ENCODE measurements at places on chromosomes 3 and 15. TPM values are rescaled to one million over a fixed set of nuclear protein-coding genes. Genes with fewer than 3 reads are reported as not detected.

PLSCR1 gene
- total RNA-seq, result 81.8 TPM

VEPH1 gene
- total RNA-seq, result under 0.01 TPM

CCNB2 gene
- total RNA-seq, result 0.98 TPM

CCR2 gene
- total RNA-seq, result 1.3 TPM

NUP210 gene
- 15.2 TPM for total RNA-seq

FBXL2 gene
- total RNA-seq, result 24.9 TPM

MYLK gene
- 181 TPM for total RNA-seq

CLEC3B gene
- total RNA-seq, result 18.3 TPM

FRMD4B gene
- total RNA-seq, result 49.5 TPM

KBTBD13 gene
- total RNA-seq, result 0.33 TPM

SAMMSON gene
- total RNA-seq, result not detected

DNA sequence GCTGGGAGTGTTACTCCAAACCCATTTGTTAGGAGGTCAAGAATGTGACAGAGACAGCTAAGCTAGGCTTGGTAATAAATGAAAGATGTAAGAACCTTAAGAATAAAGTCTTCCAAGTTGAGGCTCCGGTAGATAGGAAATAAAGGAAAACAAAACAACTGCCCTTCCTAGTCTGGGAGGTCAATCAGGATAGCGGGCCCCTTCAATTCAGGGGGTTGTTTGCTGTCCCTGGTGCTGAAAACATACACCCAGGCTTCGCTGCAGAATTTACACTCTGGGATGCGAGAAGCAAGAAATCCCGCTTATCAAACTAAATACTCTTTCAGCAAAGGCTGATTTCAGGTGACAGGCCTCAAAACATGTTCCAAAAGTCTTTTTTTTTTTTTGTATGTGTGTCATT, 393.4 kb downstream of the NTRK3 start:
- DNase-seq, result no peak

DNA sequence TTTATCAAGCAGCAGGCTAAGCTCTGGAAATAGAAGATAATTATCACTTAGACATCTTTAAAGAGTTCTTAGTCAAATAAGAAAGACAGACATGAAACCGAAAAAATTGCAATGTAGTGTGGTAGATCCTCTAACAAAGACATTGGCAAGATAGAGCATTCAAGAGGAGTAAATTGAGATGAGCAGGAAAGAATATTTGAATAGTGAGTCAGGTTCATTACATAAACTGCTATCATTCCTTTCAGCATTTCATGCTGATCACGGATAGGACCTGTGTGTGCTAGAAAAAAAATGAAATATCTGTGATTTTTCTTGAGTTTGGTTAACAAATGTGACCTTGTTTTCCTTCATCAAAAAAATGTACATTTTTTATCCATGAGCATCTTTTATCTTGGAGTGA, 460.9 kb downstream of the OTOL1 start:
- no peak for DNase-seq

DNA sequence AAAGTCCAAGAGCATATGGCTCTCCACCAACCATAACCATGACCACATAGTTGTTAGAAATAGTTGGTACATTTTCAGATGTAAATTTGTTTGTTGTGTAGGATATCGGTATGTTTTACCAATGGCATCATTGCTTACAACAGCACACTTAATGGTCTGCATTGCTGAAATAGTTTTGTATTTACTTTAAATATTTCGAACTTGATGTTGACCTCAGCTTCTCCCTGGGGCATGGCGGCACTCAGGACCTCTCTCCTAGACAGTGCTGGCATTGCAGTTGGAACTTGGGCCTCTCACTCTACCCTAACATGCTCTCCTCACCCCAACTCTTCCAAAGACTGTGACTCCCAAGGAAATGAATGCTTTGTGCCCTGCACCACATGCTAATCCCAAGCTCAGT, 5.0 kb downstream of the SLC22A13 start:
- no peak for DNase-seq

- DNase-seq, result no peak
Measured at GRCh38 chr15:101521591-101521990, 32.1 kb upstream of the PCSK6 start.

DNA sequence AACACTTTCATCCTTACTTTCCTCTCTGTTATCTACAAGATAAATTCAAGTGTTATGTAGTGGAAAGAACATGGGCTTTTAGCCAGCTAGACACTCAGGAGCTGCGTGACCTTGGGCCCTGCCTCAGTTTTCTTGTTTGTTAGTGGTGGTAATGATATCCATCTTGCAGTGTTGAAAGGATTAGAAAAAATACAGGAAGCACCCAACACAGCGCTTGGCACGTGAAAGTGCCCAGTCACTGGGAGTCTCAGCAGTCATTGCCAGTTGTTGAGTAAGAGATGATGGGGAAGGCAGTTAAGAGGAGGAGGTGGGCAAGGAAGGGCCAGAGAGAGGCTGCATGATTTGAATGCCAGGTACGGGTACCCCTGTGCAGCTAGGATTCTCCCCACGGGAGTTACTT, 5.3 kb downstream of the PDIA5 start:
- no peak for DNase-seq

- no peak for DNase-seq
Measured at GRCh38 chr3:72636969-72637597, 211.2 kb downstream of the SHQ1 start.

- DNase-seq, result no peak
Measured at GRCh38 chr3:27827041-27827440, 104.9 kb upstream of the EOMES start.

DNA sequence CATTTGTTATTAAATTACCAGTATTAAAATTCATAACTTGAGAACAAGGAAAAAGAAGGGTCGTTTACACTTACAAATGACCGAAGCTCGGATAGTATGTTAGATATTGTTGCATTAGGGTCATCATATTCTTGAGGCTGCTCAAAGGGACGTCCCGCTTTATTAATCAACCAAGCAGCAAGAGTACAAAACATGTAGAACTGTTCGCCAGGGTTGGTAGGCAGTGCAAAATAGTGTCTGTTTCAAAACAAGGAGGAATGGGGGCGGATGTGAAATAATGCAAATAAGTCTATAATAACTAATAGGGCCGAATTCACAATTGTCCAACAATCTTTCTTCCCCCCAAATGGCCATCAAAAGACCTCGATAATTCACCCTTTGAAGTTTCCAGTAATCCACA, 2.9 kb downstream of the IFT57 start:
- DNase-seq, result no peak

DNA sequence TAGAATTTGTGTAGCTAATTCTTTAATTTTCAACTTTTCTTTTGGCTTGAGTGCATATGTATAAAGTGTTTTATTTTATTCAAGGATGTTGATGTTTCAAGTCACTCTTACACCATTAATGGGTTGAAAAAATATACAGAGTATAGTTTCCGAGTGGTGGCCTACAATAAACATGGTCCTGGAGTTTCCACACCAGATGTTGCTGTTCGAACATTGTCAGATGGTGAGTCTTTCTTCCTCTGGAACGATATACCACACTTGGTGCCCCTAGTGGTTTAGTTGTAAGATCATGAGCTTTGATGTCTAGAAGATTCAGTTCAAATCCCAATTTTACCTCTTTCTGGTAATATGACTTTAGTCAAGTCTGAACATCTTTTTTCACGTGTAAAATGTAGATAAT, 119.3 kb downstream of the HCN4 start:
- no peak for DNase-seq

- DNase-seq, result no peak
Measured at GRCh38 chr3:102470066-102470465, 35.3 kb downstream of the ZPLD1 start.

- no peak for DNase-seq
Measured at GRCh38 chr15:101210058-101210457, 41.8 kb downstream of the CHSY1 start.

- DNase-seq, result no peak
Measured at GRCh38 chr3:146396792-146397191, 72.6 kb downstream of the PLSCR2 start.

DNA sequence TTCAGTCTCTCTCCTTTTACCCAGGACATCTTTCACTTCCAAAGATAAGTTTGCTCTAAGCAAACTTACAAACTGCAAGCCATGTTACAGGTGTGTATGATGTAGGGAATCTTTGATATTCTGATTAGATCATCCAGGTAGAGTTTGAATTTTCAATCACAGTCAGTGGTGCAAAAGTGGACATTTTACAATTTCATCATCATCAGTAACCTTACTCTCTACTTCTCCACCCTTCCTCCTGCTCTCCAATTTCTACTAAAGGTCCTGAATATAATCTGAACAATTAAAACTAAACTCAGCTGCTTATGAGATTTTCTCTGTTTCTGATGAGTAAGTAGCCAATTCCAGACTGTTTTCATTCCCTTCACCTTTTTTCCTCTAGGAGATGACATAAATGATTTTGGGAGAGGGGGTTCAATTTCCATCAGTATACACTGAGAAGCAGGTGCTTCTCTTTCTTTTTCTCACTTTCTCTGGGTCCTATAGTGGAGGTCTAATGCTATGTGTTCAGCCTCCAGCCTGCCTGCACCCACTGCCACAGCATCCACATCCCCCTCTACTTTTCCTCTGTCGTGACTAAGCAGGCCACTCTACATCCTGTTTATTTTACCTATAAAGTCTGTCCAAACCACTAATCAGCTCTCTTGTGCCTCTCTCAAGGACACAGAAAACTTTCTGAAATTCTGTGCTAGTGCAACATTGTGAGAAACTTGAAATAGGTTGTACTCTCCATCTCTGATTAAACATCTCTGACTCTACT, 27.6 kb downstream of the SUCNR1 start:
- no peak for DNase-seq

GRCh38 chr3:180391001-180391400, 211.0 kb upstream of the TTC14 start:
- DNase-seq, result no peak

- no peak for DNase-seq
Measured at GRCh38 chr3:64199932-64200331, 25.3 kb downstream of the PRICKLE2 start.

- DNase-seq, result no peak
Measured at GRCh38 chr15:69590201-69590710, 137.6 kb downstream of the RPLP1 start.

DNA sequence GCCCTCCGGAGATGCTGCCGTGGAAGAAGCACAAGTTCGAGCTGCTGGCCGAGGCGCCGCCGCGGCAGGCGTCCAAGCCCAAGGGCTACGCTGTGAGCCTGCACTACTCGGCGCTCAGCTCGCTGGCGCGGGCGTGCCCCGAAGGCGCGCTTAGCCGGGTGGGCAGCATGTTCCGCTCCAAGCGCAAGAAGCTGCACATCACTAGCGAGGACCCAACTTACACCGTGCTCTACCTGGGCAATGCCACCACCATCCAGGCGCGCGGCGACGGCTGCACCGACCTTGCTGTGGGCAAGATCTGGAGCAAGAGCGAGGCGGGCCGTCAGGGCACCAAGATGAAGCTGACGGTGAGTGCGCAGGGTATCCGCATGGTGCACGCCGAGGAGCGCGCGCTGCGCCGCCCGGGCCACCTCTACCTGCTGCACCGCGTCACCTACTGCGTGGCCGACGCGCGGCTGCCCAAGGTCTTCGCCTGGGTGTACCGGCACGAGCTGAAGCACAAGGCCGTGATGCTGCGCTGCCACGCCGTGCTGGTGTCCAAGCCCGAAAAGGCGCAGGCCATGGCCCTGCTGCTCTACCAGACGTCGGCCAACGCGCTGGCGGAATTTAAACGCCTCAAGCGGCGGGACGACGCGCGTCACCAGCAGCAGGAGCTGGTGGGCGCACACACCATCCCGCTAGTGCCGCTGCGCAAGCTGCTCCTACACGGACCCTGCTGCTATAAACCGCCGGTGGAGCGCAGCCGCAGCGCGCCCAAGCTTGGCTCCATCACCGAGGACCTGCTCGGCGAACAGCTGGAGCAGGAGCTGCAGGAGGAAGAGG, 1.3 kb downstream of the FAM43A start:
- no peak for DNase-seq

GRCh38 chr3:64954995-64955636, 267.3 kb upstream of the ADAMTS9 start:
- DNase-seq, result no peak

GRCh38 chr3:49519916-49520385, 34.3 kb upstream of the BSN start:
- DNase-seq, result no peak

DNA sequence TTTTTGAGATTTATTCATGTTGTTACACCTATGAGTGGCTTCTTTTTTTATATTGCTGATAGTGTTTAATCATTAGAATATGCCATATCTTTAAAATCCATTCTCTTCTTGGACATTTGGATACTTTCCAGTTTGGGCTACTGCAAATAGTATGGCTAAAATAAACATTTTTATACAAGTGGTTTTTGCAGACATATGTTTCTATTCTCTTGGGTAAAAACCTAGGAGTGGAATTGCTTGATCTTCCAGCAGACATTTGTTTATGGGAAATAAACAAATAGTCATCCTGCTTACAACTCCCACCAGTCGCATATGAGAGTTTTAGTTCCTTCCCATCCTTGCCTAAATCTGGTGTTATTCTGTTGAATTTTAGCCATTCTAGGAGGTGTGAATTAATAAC, 193.1 kb downstream of the ALCAM start:
- DNase-seq, result no peak

DNA sequence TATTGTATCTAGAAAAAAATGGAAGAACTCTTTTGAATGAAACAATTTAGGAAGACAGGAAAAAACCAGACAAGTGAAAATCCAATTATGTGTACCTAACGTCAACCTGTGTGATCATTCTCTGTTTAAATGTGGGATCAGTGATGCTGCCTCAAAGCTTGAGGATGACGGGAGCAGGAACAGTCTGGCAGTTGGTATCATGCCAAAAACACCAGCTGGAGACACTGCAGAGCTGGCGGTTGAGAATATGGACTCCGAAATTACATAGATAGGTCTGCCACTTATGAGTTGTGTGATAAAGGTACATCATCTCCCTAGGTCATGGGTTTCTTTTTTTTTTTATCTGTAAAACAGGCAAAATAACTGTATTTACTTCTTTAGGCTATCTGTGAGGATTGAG, 480.5 kb downstream of the CNTN4 start:
- DNase-seq, result no peak

GRCh38 chr15:69885173-69885955, 212.4 kb downstream of the TLE3 start:
- DNase-seq, result no peak

DNA sequence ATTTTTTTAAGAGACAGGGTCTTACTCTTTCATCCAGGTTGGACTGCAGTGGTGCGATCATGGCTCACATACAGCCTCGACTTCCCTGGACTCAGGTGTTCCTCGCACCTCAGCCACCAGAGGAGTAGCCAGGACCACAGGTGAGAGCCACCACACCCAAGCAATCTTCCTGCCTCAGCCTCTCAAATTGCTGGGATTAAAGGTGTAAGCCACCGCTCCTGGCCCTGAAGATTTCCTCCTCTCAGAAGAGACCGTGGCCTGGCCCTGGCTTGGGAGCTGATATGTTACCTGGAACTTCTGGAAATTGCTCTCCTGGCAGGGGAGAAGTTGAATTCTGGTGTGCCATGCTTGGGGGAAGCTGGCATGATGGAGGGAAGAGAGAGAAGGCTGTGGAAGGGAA, 36.2 kb downstream of the PPCDC start:
- DNase-seq, result no peak

GRCh38 chr3:182913889-182914288, 66.4 kb downstream of the DCUN1D1 start:
- no peak for DNase-seq

- DNase-seq, result no peak
Measured at GRCh38 chr3:195204360-195205163, 66.4 kb downstream of the XXYLT1 start.

Measured in breast epithelium (tissue), 4 donors.